G401 (cell line): ENCODE measurements at places on chromosomes 16 and 17. TPM values are rescaled to one million over a fixed set of nuclear protein-coding genes. Genes with fewer than 3 reads are reported as not detected.

DNA sequence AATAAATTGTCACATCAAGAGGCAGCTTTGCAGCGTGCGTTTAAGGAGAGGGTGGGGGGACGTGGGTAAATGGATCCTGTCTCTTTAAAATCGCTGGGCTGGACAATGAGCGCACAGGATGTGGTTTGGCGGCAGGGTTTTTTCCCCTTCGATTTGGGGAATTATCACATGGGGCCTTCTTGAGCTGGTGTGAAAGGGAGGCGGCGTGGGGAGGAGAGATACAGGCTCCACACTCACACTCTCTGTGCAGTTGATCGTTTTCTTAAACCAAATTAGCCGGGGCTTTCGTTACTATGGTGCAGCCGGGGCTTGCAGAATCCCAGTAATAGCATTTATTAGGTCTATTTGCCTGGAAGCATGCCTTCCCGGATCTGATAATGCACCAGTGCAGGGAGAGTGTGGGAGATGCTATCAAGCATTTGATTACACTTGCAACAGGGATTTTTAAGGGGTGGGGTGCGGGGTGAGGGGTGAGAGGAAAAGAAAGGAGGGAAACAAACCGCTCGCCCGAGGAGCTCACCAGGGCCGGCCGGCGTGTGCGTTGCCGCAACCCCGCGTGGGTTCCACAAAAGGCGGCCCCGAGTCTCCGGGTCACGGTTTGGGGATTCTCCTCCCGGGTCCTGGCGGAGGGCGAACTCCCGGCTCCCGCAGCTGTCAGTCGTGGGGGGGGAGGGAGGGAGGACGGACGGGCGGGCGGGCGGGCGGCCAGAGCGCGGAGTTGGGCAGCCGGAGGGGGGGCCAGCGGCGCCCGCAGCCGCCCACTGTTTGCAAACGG, 58.8 kb upstream of the GSE1 start:
- DNase-seq, result peak; percentile 84

DNA sequence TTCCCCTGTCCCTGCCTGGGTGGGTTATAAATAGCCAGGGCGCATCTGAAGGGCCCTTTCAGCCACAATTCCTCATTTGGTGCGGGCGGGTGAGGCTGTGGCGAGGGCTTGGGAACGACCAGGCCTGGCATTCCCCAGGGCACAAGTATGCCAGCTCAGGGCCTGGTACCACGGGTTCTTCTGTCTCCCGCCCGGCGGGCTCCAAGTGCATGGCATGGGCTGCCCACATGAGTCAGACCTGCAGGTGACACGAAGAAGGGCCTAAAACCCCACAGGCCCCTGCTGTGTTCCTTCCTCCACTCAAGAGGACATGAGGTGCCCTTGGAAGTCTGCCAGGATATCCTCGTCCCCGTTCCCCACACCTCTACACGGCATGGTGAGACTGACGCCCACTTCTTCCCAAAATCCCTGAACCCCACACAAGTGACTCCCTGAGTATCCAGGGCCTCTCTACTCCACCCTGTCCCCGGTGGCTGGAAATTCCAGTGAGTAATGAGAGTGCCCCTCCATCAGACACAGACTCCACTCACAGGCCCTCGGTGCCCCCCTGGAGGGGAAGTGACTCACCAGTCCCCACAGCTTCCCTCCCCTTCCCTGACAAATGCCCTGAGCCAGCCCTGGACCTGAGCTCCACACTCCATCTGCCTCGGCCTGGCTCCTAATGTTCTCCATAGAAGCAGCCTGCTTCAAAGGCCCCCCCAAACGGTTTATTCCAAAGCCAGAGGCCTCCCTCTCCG, 68.8 kb downstream of the ABR start:
- DNase-seq, result peak; percentile 18

MEIOB gene
- total RNA-seq, result 81.1 and 105 TPM in 2 replicates

WNT9B gene
- total RNA-seq, result not detected in 2 replicates

DNA sequence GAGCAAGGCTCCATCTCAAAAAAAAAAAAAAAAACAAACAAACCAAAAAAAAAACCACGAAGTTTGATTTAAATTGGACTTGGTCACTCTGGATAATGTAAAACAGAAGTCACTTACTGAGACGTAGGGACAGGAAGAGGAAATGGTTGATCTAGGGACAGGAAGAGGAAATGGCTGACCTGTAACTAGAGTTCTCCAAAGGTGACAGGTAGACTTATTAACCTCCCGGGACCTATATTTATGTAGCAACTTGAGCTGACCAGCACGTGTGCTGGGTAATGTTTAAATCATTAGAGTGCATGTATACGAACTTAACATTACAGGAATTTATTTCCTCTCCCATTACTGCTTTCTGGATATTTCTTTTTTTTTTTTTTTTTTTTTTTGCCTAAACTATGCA, 81.5 kb upstream of the DHX40 start:
- no peak for DNase-seq

DNA sequence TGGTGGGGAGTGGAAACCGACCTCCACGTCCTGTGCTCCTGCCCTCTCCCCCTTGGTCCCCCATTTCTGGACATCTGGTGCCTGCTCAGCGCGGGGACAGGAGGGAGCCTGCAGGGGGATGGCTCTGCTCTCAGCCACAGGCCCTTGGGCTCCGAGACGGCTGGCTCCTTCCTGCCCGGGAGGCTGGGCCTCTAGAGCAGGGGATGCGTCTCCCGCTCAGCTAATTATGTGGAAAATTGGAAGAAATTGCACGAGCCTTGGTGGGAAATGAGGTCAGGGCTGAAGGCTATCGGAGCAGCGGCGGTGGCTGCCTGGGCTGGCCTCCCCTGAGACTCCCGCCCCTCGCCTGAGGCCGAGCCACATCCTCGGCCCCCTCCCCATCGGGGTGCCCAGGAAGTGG, 154.6 kb upstream of the CIBAR2 start:
- no peak for DNase-seq

GRCh38 chr17:48597778-48598631, 4.4 kb upstream of the HOXB5 start:
- no peak for DNase-seq

- DNase-seq, result peak; percentile 2
Observed at GRCh38 chr16:73233846-73234424, 186.0 kb upstream of the ZFHX3 start.

- DNase-seq, result no peak
Observed at GRCh38 chr16:85112364-85112763, at the start of gene CIBAR2. CIBAR2 (minus strand) TSS chr16:85112472; CDS start chr16:85112352, 120 bp downstream.

DNA sequence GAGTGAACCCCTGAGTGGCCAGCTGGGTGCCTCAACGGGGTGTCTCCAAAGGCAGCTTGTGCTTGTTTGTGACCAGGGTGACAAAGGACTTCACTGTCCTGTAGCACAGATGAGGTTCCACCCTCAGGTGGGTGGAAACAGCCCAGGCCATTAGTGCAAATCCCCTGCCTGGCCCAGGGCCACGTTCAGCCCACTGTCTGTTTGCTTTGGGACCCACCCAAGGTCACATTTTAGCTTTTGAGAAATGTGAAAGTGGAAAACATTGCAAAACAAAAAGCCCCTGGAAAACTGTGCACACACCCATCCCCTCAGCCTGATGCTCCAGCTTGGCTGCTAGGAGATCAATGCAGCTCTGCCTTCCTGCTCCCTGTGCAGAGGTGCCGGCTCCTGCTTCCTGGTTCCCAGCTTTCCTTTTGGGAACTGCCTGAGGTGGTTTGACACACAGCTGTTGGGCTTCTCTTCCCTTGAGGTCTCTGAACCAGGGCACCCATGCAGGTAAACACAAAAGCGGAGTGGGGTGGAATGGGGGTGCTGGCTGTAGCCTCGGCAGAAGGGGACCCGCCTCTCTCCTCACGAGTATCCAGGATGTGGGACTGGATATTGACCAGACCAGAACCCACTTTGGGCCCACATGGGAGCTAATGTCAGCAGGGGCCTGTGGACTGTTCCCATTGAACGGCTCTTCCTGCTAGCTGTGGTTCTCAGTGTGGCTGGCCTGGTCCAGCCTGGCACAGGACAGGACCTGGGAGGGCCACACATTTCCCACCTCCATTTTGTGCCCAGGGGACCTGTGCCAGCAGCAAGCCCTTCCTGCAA, 7.9 kb upstream of the SPHK1 start:
- no peak for DNase-seq

DNA sequence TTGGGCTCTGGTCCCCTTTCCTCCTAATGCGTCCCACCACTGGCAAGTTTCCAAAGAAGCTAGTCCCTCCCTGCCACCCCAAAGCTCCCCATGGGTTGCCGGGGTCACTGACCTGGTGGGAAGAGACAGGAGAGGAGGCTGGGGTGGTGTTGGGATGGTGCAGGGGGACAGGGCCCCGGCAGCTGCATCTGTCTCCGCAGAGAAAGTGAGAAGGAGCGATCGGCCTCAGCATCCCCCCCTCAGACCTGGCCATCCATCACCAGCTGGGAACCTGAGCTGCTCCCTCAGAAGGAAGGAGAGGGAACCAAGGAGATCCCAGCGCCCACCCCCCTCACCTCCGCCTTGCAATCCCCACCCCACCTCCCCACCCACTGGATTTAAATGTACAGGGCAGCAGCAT, 3.3 kb downstream of the ETV4 start:
- DNase-seq, result no peak

DNA sequence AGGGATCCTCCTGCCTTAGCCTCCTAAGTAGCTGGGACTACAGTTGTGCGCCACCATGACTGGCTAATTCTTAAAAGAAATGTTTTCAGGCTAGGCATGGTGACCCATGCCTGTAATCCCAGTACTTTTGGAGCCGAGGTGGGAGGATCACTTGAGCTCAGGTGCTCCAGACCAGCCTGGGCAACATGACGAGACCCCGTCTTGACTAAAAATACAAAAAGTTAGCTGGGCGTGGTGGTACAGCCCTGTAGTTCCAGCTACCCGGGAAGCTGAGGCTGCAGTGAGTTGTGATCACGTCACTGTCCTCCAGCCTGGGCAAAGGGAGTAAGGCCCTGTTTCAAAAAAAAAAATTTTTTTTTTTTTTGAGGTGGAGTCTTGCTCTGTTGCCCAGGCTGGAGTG, 173.1 kb downstream of the SEC14L1 start:
- no peak for DNase-seq

GRCh38 chr17:78032166-78032565, 73.7 kb downstream of the TNRC6C start:
- no peak for DNase-seq

DNA sequence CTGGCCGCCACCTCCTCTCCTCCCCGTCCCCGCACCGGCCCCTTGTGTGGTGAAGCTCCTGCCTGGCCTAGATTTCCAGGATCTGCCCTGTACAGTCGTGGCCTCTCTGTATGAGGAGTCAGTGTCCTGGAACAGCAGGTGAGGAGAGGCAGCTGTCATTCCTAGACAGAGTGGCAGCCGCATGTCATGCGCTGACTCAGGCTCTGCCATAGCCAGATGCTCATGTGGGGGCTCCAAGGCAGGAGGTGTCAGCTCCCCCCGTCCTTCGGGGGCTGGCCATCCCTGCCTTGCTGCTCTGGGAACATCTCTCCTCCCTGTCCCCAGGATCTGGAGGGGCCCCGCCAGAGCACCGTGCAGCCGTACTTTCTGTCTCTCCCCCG, 60.4 kb downstream of the BAIAP2 start:
- DNase-seq, result no peak

ZNF750 gene
- total RNA-seq, result not detected in 2 replicates

HOXB3 gene
- total RNA-seq, result 0.74 and 12.0 TPM in 2 replicates

GSE1 gene
- total RNA-seq, result 22.8 and 35.6 TPM in 2 replicates

- no peak for DNase-seq
Observed at GRCh38 chr16:51149721-51150164, 1.3 kb downstream of the SALL1 start.

DNA sequence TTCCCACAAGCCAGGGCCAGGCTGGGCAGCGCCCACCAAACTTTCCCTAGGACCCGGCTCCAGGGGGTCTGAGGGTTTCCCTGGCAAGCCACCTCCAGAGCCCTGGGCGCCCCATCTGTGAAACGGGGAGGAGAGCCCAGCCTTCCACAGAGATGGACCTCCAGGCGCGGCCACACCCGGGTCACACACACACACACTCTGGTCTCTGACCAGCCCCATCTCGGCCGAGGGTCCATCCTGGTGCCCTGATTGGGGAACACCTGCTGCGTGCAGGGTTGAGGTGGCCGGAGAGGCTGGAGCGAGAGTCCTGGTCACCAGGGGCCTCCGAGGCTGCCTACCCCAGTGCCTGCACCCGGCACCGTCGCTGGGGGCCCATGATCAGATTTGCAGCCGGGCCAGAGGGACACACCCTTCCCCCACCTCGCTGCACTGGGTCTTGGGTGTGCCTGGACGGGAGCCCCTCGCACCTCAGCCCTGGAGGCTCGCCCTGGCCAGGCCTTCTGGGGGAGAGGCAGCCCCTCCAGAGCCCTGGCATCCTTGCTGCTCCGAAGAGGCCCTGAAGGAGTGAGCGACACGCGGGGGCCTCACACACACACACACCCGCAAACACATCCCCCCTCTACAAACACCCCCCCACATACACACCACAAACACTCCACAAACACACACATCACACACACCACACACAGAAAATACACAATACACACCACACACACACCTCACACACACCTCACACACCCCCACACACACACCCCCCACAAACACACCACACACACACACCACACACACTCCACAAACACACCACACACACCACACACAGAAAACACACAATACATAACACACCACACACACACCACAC, 29.7 kb downstream of the SLC25A10 start:
- no peak for DNase-seq

TRPV3 gene
- total RNA-seq, result 0.25 and 0.61 TPM in 2 replicates

SDR42E2 gene
- not detected in 2 replicates for total RNA-seq

PPP1R27 gene
- 0.31 TPM in 1 of 2 replicates, not detected in the other for total RNA-seq

GRCh38 chr16:2598133-2598641, 60.4 kb downstream of the PDPK1 start:
- no peak for DNase-seq

HEATR9 gene
- total RNA-seq, result not detected in 2 replicates

DNA sequence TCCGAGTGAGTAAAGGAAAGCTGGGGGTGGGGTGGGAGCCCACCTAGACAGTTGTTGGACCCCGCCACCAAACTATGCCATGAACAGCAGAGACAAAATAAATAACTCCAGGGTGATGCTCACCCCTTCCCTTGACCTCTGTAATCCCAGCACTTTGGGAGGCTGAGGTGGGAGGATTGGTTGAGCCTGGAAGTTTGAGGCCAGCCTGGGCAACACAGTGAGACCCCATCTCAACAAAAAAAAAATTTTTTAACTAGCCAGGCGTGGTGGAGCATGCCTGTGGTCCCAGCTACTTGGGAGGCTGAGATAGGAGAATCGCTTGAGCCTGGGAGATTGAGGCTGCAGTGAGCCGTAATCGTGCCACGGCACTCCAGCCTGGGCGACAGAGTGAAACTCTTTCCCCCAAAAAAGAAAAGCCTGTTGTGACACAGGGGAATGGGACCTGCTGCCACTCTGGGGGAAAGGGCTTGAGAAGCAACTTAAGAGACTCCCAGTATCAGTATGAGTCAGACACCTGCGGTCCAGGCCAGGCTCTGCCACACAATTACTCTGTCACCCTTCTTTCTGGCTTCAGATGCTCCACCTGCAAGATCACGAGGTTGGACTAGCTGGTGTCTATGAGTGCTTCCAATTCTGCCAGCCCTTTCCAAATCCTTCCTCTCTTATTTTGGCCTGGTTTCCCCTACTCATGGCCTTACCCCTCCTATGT, 5.0 kb downstream of the SGCA start:
- DNase-seq, result peak; percentile 59

GRCh38 chr16:5058476-5058875, 7.3 kb downstream of the C16orf89 start:
- DNase-seq, result no peak

- no peak for DNase-seq
Observed at GRCh38 chr16:73025151-73025855, 22.6 kb downstream of the ZFHX3 start.

SLC6A4 gene
- not detected in 2 replicates for total RNA-seq

C16orf74 gene
- 1.4 and 13.4 TPM in 2 replicates for total RNA-seq
